NCI-H187 treated with DMSO at 0.1 percent for 48 hours (cell line): ENCODE measurements at places on chromosomes 4 and X.

GRCh38 chrX:10842646-10843045 is 222.3 kb upstream of the MID1 start:
- no peak for DNase-seq

GRCh38 chr4:124866301-124866700 is 153.8 kb upstream of the ANKRD50 start:
- no peak for DNase-seq

GRCh38 chrX:23907498-23908218 is at the start of the genes APOO and CXorf58:
APOO (minus strand) TSS chrX:23907938; CDS start chrX:23907702, 236 bp downstream.
CXorf58 (plus strand) TSS chrX:23908006; CDS start chrX:23910303, 2,297 bp downstream.
- peak; percentile 52 for DNase-seq

- no peak for DNase-seq
These were observed 1030.3 kb upstream of the LCORL start for GRCh38 chr4:19051831-19052230.

GRCh38 chr4:112736718-112737135 is 99.8 kb downstream of the LARP7 start:
- no peak for DNase-seq

- no peak for DNase-seq
These were observed 139.4 kb upstream of the CXorf66 start for GRCh38 chrX:140104760-140105159.

DNA sequence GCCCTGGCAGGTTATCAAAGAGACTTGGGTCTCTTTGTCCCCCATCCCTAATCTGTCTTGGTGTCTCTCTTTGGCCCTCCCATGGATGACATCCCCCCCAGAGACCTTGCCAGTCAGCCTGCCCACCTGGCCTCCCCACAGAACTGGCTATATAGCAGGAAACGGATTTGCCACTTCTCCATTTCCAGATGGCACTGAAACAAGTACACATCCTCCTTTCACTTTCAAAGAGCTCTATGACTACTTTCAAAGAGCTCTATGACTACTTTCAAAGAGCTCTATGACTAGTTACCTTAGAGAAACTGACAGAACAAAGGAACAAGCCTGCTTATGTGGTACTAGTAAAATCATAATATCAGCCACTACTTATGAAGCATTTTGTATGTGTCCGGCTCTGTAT is 175.3 kb downstream of the MAML3 start:
- no peak for DNase-seq

- no peak for DNase-seq
These were observed 127.6 kb upstream of the INTU start for GRCh38 chr4:127505203-127505602.

DNA sequence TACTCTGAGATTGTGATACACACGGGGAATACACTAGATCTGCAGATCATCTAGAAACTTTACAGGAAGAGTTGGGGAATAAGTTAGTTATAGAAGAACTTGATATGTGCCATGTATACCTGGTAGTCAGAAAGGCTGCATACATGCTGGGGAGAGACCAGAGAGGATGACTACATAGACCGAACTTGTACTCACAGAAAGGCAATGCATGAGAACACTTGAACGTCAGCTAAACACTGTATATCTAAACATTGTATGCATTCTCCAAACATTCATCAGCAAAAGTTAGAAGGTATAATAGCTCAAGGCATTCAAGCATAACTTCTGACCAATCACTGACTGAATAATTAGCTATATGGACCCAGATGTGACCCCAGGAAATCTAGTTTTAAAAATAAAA is 78.0 kb upstream of the PDHA2 start:
- DNase-seq = no peak

DNA sequence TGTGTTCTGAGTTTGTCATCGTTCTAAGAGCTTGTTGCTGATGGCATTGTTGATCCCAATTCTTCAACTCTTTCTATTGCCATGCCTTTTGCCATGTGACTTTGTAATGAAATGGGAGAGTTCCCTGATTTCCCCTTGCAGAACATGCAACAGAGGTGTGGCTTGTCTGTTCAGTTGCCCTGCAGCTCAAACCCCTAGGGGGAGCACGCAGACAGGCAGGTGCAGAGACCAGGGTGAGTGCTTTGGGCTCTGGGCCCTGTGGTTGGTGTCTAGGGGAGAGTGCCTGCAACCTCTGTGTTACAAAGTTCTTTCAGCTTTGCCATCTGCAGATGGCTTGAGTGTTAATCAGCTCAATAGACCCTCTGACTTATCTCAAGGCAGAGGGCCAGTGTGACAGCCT is 332.7 kb downstream of the MID1IP1 start:
- no peak for DNase-seq

GRCh38 chrX:16807548-16807947 is 21.3 kb downstream of the TXLNG start:
- no peak for DNase-seq

DNA sequence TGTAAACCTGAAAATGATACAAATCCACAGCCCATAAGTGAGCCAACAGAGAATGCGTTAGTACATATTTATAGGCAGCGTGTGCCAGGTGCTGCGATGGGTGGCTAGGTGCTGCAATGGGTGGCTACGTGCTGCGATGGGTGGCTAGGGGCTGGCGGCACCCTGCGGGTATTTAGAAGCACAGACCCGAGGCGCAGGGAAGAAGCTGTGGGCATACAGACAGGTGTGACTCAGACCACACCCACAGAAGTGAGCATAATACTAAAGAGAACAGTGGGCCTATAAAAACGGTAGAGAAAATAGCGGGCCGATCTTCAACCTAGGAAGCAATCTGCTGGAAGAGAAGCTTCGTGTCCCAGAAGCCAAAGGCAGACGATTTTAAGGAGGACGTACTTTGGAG is 81.1 kb downstream of the FAT1 start:
- no peak for DNase-seq

- DNase-seq = no peak
These were observed 5.7 kb upstream of the GPR174 start for GRCh38 chrX:79138658-79139241.

DNA sequence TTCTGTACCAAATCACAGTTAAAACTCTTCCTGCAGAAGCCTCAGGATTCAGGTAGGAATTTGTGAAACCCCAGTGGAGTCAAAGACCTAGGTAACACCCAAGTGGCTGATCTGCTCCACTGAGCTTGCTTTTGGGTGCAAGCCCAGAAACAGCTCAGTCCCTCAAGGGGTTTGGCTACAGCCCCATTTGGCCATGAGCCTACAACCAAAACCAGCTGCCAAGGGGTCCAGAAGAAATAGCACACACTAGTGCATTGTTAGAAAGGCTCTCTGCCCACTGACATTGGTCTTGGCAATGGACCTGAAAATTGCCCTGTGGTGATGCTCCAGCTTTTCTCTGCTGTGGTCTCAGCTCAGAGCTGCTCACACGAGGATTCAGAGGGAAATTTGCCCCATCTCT is 577.4 kb upstream of the INTU start:
- DNase-seq = no peak

DNA sequence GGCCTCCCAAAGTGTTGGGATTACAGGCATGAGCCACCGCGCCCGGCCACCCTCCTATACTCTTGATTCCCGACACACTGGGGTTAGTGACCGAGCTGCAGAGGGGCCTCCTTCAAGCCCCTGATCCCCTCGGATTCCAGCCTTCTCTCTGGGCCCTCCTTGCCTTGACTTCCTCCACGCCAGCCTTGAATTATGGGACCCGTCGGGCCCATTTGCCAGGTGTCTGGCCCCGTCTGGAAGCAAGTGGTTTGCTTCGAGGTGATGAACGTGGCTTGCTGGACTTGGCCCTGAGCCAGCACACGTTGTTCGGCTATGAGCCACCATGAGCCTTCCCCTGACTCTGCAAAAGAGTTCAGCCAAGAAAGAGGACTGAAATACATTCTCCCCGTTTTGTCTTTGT is 37.4 kb upstream of the GRPEL1 start:
- no peak for DNase-seq

DNA sequence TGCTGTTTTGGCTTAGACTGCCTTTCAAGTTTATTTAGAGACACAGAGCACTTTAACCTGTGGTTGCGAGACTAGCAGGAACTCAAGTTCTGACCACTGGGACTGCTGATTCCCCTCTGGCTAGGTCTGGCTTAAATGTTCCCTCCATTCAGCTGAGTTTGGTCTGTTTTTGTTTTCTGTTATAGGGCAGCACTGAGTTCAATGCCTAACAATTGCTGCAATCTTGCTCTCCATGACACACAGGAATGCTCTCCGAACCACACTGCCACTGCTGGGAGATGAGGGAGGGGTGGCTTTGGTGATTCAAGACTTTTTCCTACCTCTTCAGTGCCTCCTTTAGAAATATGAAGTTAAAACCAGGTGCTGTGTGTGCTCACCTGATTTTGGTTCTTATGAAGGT is 106.3 kb upstream of the EOLA2 start:
- DNase-seq = no peak

DNA sequence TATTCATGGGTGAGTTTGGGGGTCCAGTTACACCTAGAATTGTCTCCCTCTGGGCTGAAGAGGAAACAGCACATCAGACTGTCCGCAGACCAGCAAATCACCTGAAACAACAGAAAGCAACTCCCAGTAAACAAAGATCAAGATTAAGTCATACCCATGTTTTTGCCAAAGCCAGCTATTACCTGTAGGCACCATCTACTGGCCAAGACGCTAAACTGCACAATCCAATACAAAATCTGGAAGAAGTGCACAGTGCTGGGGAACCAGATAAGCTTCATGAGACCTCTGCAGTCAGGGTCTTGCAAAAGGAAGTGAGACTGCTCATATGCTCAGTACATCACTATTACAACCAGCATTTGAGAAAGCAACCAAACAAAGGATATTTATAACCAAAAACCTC is 157.5 kb upstream of the ITM2A start:
- no peak for DNase-seq

DNA sequence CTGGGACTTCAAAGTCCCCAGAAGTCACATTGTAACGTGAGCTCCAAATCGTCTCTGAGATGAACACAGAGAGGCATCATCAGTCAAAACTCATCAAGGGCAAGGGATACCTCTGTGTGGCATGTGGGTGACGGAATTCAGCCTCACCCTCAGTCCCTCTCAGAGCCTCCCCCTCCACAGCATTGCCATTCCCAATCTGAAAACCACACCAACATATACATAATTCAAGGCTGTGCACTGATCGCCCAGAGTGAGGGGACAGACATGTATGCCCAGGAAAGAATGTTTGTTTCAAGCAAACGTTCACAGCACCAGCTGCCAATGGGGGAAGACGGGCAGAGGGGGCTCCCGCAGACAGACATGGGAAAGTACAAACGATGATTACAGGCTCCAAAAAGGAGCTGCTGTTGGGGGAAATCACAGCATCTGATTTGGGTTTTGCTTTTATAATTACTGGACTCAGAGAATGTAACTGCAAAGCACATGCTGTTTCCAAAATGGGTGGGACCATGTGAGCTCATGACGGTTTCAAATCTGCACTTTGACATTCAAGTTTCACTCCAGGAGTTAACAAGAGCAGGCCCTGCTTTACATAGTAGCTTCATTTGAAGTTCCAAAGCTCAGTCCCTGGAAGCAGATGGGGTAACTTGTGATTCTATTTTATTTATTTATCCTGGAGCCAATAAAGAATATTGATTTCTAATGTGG is 88.3 kb downstream of the CLCN4 start:
- no peak for DNase-seq

GRCh38 chr4:87030755-87031441 is 96.1 kb downstream of the AFF1 start:
- DNase-seq = no peak

- no peak for DNase-seq
These were observed 787 bp upstream of the TMSB15A start for GRCh38 chrX:102517326-102517725.

DNA sequence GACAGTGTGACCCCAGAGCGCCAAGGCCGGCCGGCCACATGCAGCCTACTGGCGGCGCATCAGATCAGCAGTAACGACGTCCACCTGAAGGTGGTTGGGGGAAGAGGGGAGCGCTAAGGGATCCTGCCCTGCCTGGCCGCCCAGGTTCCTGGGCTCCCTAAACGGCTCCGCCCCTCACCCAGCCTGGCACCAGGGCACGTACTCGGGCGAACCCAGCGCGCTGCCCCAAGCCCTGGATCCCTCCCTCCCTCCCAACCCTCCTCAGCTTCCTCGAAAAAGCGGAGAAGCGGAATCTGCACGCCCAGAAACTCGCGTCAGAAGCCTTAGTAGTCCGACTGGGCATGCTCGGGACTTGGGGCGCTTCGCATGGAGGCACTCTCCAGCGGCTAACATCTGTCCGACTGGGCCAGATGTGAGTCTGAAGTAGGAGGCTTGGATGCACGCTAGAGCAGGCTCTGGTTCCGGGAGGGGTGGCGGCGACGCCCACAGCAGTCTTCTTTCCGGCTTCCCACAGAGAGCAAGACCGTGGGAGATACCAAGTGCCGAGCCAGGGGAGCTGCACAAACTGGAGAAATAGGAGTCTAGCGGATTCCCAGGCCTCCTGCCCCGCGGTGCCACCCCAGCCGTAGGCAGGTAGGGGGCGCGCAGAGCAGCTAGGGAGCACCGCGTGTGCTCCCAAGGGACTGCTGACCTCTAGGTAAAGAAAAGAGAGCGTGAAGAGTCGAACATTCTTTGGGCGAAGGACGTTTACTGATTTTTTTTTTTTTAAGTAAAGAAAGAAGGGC is 114.3 kb upstream of the TEX13C start:
- no peak for DNase-seq

- DNase-seq = no peak
These were observed 145.9 kb downstream of the PCDH19 start for GRCh38 chrX:100264200-100264599.

DNA sequence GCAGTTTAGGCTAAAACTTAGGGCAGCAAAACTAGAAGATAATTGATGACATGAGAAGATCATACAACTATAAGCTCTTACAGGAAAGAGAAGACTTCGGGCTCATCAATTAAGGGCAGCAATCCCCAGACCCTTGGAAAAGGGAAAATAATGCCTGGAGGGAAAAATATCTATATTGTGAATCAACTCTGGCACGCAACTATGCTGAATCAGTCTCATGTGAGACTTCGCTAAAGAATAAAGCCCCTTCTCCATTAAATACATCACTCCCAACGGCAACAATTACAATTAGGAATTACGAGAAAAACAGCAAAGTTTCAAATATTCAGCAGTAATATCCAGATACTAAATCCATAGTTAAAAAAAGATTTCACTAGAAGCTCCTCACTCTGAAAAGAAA is 2016.8 kb upstream of the IGFBP7 start:
- DNase-seq = no peak
